ENCODE measurements at places on chromosomes 6 and 20. TPM values are rescaled to one million over a fixed set of nuclear protein-coding genes. Genes with fewer than 3 reads are reported as not detected.
A peak's percentile ranks its signal among the peaks of the same experiment; 100 is the strongest.

Gene PDE10A
- total RNA-seq, result 9.2 TPM

DNA sequence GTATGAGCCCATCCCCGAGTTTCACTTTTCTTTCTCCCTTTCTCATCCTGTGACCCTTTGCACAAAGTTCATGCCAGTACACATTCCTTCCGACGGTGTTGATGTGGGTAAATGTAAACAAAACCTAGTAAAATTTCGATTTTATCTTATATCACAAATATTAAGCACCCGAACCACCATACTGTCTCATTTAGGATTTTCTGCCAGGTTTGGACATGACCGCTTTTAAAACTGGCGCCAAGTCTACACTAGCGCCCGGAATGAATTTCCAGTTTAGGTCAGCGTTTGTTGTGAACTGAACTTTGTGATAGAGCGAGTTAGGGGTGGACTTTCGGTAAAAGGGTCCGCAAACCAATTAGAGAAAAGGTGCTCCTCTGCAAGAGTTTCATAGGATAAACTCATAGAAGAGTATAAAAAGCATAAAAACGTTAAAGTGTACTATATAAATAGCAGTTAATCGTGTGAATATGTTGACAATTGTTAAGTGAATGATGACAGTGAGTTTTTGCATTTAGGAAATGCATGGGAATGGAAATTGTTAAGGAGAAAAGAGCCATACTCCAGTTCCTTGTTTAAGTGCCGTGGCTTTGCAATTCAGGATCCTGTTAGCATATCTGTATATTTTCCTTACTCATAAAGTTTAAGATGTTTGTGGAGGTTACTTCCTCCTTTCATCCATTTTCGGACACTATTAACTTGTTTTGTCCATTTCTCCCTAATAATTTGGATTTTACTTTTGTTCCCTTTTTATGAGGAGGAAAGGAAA lies 937 bp downstream of the AKAP7 start:
- DNase-seq, result peak; percentile 50

DNA sequence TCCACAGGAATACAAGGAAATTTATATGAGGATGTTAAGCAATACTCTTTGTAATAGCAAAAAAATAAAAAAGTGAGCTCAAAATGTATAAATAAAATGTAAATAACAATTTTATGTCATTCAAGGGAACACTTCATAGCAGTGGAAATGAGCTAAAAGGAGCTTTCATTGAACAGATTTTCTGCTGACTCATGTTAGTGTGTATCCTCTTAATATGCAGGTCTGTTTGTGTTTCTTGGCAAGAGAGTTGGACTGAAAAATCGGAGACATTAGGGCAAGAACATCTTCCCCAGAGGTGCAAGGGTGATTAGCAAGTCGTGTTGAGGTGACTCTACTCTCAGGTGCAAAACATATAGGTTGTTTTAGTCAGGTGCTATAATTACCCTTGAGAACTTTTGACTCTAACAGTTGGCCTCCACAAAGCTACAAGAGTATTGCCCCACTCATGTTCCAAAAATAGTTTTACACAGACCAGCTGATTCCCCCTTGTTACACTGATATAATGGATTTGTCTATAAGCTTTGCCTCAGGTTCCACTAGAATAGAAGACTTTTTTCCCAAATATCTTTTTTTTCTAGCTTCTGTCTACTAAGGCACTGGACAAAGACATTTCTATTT lies 702.9 kb downstream of the TENT5A start:
- DNase-seq, result no peak

Gene LRRC73
- 0.20 TPM for total RNA-seq

Gene CRIP3
- 1.1 TPM for total RNA-seq

Gene PHACTR1
- 12.7 TPM for total RNA-seq

Gene UBD
- total RNA-seq, result not detected

GRCh38 chr6:73969971-73970970 lies 274.3 kb downstream of the CD109 start:
- DNase-seq, result peak; percentile 74

Gene TRIM39
- total RNA-seq, result 5.5 TPM

Measured in skin of body (tissue), 3 donors.